ENCODE measurements at places on chromosomes 4 and X.

DNA sequence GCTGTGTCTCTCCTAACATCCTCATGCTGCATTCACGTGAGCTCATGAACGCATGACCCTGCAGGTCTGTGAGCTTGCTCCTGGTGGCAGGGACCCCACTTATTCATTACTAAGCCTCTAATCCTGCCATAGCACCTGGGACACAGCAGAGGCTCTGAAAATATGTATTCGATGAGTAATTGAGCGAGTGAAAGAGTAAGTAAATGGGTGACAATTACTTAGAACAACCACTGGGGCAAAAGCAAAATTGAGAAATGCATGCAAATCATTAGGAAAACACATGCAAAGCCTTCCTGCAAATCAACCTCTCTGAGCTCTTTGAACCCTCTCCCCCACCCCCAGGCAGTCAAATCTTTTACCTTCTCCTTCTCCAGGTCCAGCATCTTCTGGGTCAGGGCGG lies 23.6 kb upstream of the C4orf50 start:
- DNase-seq, result no peak

DNA sequence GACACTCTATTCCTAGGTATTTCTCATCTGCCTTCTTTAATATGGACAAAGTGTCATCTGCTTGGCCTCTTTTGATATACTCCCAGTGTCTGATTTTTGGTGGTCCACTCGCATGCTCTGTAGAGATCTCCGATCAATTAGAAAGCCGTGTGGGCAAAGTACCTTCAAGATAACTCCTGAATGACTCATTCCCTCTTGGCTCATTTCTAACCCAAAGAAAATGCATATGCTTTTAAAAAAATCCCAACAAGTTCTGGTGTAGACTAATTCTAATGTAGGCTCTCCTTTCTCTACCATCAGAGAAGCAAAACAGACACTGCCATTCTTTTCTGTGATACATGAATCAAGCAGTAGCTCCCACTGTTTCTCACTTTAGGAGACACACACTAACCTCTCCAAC lies 714.9 kb upstream of the ADGRL3 start:
- no peak for DNase-seq

DNA sequence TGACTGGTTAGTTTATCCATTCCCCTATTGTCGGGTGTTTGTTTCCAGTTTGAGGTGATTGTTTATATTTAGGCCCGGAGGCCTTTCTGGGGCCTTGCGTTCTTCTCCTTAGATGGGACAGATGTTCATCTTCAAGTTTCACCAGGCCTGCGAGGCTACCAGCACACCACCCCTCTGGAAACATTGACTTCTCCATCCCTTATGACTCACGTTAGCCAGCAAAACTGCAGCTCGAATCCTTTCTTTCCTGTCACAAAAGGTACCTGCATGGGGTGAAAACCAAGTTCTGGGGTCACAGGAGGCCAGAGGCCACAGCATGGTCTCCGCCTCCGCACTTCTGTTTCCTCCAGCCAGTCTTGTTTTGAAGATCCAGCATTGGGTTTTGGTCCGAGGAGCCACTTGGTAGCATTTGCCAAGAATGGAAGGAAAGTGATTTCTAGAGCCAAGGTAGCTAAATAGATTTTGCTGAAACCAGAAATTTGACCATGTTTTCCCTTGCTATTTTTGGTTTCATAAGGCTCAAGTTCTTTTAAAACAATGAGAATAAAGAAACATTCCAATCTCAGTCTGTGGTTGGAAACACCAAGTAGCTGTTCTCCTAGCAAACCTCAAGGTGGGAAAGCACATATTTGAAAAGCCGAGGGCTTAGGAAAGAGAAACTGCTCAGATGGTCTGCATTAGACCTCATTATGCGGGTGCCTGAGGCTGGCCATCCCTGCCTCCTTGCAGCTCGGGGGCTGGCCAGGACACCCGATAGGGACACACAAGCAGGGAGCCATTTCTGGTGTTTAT lies 5.6 kb downstream of the NYX start:
- DNase-seq, result no peak

DNA sequence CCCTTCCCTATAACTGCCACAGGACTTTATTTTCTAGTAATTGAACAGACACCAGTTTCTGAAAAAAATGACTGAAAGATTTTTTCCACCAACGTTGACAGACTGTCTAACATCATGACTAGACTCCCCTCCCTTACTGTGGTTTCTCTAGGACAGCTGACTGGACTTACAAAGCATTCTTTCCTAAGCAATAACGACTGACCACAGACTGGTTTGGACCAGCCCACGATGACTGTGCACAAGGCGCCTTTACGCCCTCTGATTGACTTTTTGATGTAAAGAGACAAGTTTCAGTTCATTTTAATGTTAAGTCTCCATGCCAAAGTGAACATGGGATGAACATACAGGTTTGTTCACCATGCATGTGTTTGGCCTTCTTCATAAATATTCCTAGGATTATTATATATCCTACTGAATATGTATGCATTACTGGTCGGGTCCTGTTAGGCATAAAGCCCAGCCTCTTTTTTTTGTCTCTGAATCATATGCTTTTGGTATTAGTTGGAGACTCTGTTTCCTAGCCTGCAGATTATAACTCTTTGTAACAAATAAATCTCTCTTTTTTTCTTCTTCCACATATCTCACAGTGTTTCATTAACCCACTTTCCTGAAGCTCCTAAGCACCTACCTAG lies 50.5 kb upstream of the UGT2B4 start:
- no peak for DNase-seq

DNA sequence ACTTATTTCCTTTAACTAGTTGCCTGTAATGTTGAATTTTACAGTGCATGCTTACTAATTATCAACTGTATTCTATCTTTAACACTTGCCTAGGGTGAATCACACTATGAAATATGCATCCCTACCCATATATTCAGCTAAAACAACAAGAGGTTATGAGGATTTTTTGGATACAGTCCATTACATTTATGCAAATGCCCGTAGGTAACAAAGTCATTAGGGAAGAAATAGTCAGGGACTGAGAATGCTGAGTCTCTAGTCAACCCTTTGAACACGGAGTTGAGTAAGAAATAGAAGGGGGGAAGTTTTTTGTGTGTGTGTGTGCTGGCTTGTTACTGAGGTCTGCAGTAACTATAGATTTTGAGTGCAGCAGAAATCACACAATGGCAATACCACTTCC lies 26.1 kb upstream of the CBLL2 start:
- no peak for DNase-seq

All from stimulated activated CD8-positive, alpha-beta memory T cell treated with anti-CD3 and anti-CD28 coated beads, Interleukin-7, amount 100 ng/mL, for 4 hours (primary cell).